ENCODE measurements at places on chromosomes 6 and 20. TPM values are rescaled to one million over a fixed set of nuclear protein-coding genes. Genes with fewer than 3 reads are reported as not detected.

B3GALT4 gene
- 10.2 TPM for polyA plus RNA-seq

CGAS gene
- polyA plus RNA-seq: 5.1 TPM

HTR1E gene
- not detected for polyA plus RNA-seq

LRRN4 gene
- polyA plus RNA-seq: not detected

DNA sequence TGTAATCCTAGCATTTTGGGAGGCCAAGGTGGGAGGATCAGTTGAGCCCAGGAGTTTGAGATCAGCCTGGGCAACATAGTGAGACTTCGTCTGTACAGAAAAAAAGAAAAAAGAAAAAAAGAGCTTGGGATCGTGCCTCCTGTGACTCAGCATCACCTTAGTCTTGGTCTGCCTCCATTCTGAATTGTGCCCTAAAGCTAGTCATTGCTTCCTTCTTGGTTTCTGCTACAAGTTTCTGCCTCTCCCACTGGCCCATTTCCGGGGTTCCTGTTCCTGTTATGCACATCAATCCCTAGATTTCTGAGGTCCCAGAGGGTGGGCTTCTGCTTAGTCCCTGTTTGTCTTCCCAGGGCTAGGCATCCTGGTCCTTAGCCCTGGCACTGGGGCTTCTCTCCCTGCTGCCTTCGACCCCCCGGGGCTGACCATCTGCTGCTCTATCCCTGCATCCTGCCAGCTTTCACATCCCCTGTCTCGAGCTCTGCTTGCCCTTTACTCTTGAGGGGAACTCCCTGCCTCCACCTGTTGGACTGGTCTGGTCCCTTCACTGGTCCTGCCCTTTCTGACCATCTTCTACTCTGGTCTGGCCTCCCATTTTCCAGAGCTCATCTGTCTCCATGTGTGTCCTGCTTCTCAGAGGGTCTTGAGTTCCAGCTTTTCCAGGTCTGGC lies 77.5 kb upstream of the ESR1 start:
- DNase-seq: no peak
- H3K27me3 ChIP-seq: no peaks in the 10 kb centered on the region
- no peak overlapping the region for H3K27ac ChIP-seq
- no peaks in the 10 kb centered on the region for H3K36me3 ChIP-seq
- no peak overlapping the region for H3K4me3 ChIP-seq

Measured in B cell (primary cell).